Stimulated activated CD4-positive, alpha-beta T cell treated with anti-CD3 and anti-CD28 coated beads, Interleukin-4, amount 100 ng/mL, for 24 hours (primary cell): ENCODE measurements at places on chromosomes 1 and 21.

DNA sequence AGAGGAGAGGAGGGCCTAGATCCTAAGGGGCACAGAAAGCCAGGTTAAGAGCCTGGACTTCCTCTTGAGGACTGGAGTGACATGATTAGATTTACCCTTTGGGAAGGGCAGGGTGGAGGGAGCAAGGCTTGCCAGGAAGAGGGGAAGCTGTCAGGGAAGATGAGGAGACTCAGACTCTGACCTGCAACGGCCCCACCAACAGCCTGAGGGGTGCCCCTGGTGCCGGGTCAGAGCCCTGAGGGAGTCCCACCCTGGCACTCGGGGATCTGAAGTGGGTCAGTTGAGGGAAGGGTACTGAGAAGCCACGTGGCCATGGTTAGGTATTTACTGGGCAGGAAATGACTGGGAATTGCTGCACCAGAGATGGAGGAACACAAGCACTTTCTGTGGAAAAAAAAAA lies 9.8 kb downstream of the ECE1 start:
- no peak for DNase-seq

DNA sequence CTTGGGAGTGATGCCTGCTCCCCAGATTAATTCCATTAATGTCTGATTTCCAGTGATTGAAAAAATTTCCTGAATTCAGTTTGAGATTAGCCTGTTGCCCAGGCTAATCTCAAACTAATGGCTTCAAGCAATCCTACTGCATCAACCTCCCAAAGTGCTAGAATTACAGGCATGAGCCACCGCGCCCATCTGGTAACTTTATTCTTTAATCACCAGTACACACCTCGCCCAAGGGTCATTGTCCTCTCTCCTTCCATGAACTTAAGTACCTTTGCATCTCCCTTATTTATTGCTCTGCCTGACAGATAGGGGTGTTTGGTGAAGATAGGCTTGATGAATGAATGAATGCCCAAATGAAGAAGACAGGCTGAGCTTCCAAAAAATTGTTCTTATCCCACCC lies 366.5 kb downstream of the SIPA1L2 start:
- no peak for DNase-seq

- no peak for DNase-seq
These were observed 17.6 kb downstream of the SLC2A1 start for GRCh38 chr1:42940851-42941639.

DNA sequence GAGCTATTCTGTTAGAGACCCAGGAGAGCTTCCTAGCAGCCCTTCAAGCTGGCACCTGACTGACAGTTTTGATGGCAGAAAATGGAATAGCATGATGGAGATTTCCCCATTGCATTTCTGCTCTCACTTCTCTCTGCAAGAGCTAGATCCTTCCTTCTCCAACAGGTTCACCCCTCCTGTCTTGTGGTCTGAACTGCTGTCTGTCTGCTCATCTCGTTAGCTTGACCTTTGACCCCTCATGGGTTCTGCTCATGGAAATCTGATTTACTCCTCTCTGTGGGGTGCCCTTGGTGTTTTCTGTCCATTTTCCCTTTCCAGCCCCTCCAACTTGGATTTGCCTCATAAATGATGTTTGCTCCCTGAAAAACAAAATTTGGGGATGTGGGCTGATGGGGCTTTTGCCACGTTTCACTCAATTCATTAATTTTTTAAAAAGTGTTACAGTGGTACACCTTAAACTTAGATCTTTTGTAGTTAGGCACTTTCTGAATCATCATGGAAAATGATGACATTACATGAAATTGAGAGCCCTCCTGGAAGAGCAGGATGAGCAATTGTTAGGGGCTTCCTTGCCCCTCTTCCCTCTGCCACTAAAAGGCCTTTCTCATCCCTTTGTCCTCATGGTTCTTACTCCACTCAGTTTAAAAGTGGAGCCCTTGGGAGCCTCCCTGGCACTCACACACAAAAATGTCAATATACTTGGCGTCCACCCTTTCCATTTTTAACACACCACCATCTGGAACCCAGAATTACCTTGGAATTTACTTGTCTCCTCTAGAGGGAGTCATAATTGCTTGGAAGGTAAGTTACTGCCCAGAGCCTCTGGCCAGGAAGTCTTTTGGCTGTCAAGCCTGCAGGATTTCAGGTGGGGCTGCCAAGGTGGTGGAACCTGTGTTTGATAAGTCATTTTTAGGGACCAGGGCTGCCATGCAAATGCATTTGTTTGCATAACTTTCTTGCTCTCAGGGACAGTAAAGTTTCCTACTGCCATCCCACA lies 31.9 kb upstream of the IL19 start:
- no peak for DNase-seq

DNA sequence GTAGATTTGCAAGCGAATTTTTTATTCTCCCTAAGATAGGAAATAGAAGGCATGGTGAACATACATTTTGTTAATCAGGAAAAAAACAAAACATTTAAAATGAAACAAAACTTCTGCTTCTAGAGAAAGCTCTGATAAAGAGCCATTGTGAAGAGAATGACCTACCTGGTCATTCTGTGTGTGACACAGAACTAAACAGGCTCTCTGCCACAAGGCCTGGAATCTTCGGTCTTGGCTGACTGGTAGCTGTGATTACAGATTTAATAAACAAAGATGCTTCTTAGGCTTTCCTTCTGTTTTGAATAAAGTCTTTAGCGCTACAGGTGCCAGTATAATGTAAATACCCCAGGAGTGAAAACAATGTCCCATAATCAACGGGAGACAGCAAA lies 22.1 kb downstream of the SLC35D1 start:
- DNase-seq = no peak

DNA sequence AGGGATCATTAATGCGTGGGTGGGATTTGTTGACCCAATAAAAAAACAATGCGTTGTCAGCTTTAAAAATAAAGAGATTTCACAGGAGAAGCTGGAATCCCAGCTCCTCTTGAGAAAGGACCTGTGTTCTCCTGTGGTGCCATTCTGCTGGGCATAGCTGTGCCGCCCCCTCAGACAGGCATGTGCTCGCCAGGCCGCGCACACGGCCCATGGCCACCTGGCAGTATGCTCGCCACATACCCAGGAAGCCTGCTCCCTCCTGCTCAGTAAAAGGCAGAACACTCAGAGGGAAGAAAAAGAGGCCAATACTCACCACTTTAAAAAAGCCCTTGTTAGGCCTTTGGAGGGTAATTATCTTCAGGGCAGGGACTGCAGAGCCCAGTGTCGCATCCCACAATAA lies 13.1 kb downstream of the THAP3 start:
- DNase-seq = no peak

GRCh38 chr1:167744901-167745300 lies 23.1 kb downstream of the MPZL1 start:
- DNase-seq = no peak

- no peak for DNase-seq
These were observed 9.2 kb downstream of the PDZK1IP1 start for GRCh38 chr1:47180603-47181094.

GRCh38 chr1:208181364-208181763 lies 62.8 kb downstream of the PLXNA2 start:
- no peak for DNase-seq

DNA sequence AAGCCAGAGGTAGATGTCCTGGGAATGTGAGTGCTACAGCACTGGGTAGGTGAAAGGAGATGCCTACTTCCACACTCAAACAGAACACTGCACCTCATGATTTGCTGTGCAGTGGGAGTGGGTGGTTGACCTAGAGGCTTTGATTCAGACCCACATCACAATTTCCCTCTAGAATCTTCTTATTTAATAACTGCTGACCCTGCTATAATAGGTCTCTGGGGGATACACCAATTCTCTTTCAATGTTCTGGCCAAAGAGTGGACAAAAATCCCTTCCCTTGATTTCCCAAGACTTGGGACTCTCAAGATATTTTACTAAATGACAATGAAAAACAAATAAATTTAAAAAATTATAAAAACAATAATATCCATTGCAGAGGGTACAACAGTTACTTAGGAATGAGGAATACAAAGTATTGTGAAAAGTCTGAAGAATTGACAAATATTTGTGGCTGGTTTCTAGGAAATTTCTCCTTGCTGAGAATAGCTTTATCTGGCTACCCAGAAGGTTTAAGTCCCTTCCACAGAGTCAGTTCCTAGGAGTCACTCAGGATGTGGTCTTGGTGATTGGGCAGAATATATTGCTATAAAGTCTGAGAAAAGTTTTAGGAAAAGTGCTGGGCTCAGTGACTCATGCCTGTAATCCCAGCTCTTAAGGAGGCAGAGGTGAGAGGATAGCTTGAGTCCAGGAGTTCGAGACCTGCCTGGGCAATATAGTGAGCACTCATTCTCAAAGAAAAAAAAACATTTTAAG lies 2.4 kb upstream of the FCGR2A start:
- DNase-seq = no peak

DNA sequence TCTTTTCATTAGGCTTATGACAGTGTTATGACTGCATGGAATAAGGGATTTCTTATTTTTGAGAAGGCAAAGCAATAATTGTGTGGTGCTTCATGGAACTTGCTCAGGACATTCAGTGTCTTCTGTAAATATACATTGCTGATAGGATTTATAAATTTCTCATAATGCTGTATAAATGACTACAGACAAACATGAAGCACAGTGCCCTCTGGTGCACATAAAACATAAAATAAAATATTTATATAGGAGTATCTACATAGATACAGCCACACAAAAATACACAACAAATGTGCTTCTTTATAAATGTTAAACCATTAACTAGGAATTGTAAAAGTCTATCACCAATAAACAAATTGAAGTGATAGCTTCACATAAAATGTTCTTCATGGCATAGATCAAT lies 24.1 kb downstream of the BRINP3 start:
- no peak for DNase-seq

DNA sequence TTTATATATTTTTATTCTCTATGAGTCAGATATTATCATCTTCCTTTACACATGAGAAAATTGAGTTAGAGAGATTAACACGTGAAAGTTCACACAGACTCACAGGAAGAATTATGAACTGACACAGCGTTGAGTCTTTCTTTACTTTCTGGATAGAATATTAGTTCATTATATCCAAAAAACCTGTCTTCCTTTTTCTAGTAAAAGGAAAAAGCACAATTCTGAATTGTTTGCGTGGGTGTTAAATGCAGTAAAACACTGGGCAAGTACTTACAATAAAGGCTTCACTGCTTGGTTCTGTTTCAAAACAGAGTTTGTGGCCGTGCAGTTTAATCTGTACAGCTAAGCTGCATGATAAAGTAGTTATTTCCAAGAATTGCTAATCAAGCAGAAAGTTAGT lies 10.8 kb downstream of the MAGI3 start:
- no peak for DNase-seq

DNA sequence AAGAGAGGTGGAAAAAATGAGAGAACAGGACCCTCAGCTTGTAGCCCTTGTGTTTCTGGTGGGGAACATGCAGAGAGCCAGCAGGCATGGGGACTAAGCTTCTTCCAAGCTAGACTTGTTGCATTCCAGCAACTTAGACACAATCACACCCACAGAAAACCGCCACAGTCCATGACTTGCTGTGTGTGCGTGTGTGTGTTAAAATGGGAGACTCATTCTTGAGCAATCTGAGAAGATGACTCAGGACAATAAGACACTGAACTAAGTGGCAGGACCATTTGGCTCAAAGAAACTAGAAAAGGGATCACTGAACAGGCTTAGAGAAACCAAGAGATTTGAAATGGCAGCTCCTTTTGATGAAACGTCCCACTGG lies 78.0 kb downstream of the HLX start:
- DNase-seq = no peak

DNA sequence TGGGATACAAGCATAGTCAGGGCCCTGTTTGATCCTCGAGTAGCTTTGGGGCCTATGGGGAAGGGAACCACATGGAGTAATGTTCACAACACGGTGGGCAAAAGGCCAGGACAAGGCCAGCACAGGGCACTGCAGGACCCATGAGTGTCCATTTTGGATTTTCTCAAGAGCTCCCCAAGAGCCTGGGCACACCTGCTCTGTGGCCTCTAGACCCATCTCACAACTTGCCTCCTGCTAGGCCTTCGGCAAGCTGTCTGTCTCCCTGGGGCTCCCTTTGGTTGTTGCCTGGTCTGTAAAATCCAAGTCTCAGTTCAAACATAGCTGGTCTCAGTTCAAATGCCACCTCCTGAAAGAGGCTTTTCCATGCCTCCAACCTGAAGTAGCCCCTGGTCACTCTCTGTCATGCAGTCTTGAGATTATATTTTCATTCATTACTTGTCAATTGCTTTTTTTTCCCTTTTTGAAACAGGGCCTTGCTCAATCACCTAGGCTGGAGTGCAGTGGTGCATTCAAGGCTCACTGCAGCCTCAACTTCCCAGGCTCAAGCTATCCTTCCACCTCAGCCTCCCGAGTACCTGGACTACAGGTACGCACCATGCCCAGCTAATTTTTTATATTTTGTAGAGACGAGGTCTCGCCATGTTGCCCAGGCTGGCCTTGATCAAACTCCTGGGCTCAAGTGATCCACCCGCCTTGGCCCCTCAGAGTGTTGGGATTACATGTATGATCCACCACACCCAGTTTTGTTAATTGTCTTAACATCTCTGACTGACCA lies 107.4 kb downstream of the MATN1 start:
- DNase-seq = no peak

- DNase-seq = no peak
These were observed 452.2 kb downstream of the RWDD3 start for GRCh38 chr1:95686217-95686616.

GRCh38 chr1:195434566-195435203 lies 1173.6 kb downstream of the KCNT2 start:
- no peak for DNase-seq

DNA sequence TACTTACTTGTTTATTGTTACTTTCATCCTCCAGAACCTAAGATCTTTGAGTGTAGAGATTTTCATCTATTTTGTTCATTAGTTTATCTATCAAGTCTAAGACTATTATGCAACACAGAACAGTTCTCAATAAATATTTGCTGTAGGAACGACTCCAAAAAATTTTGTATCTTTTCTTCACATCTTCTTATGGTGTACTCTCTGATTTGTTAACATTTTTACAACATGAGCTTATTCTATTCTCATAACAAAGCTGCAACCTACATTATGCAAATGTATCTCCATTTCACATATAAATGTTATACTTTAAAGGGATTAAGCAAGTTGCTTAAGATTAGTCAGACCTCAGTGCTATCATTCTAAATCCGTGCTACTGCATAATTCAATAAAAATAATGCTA lies 514.2 kb upstream of the ZP4 start:
- DNase-seq = no peak

DNA sequence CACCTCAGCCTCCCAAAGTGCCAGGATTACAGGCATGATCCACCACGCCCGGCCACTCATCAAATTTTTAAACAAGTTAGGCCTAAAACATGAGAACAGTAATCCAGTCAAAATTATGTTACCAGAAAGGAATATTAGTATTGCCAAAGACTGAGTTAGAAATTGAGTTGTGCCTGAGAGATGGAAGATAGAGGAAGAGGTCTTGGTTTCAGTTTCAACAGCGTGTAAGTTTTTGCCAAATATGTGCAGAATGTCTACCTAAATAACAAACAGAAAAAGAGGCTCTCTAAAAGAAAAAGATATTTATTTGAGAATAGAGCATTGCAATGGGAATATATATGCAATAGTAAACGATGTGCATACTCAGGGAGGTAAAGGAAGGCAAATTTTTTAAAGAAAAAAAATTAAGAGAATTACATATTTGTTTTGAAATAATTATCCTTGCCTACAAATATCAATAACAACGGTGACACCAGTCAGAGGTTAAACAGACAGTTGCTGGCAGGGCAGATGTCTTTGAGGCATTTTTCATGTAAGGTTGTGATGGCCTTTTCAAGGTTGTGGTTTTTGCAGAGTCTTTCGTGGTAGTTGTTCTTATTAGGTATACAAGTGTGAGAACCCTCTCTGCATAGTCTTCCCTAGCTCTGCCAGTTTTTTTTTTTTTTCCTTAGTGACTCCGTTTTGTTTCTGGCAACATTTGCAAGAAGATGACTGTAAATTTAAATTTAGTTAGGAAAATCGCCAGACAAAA lies 2.2 kb upstream of the CD1B start:
- DNase-seq = no peak

- DNase-seq = no peak
These were observed 1.0 kb downstream of the CCDC181 start for GRCh38 chr1:169426174-169426705.
